ENCODE measurements at places on chromosomes 3 and 15.

GRCh38 chr3:66425032-66425431, 75.8 kb downstream of the LRIG1 start:
- DNase-seq, result no peak

- peak; percentile 64 for DNase-seq
These were observed 53.7 kb downstream of the CCDC54 start for GRCh38 chr3:107430996-107431245.

GRCh38 chr3:119967353-119968006, 126.8 kb downstream of the GSK3B start:
- DNase-seq, result no peak

- DNase-seq, result no peak
These were observed 298.0 kb upstream of the RBMS3 start for GRCh38 chr3:28982906-28983305.

DNA sequence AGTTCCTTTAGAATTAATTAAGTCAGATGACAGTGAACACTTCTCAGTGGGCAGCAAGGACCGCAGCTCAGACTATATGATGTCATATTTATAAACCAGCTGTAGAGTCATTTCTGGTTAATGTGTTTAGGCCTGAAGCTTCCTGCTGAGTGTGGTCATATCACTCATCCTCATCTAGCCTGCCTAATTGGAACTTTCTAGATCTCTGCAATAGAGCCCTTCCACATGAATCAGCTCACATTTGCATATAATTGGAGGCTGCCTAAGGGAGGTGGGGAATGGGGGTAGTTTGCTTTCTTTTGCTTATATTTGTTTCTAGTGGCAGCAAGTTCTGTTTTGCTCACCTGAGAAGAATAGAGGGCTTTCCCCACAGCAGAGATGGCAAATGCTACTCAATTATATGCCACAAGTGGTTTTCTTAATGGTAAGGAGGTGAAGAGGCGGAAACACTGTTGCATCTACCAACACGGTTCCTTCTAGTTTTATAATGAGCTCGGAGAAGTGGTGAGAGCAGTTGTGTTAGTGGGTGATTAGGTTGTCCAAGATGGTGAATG, 148.1 kb downstream of the KLHL25 start:
- no peak for DNase-seq

DNA sequence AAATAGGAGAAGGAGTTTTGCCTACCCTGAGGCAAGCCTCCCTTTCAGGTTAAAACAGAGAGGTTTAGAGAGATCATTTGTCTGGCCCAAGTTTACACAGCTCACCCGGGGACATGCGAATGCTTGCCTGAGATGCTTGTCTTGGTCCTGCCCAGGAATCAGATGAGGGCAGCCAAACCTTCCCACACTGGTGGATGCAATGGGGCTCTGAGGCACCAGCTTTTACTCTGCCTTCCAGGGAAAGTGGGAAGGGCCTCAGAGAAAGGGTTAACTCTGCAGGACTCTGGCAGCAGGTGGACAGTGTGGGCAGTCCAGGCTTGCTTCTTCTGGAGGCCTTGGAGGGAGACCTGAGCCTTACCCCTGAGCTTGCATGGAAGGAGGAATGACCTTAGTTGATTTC, 90.0 kb downstream of the LRRK1 start:
- DNase-seq, result no peak

- DNase-seq, result no peak
These were observed 9.3 kb downstream of the DUOX1 start for GRCh38 chr15:45138814-45139765.

DNA sequence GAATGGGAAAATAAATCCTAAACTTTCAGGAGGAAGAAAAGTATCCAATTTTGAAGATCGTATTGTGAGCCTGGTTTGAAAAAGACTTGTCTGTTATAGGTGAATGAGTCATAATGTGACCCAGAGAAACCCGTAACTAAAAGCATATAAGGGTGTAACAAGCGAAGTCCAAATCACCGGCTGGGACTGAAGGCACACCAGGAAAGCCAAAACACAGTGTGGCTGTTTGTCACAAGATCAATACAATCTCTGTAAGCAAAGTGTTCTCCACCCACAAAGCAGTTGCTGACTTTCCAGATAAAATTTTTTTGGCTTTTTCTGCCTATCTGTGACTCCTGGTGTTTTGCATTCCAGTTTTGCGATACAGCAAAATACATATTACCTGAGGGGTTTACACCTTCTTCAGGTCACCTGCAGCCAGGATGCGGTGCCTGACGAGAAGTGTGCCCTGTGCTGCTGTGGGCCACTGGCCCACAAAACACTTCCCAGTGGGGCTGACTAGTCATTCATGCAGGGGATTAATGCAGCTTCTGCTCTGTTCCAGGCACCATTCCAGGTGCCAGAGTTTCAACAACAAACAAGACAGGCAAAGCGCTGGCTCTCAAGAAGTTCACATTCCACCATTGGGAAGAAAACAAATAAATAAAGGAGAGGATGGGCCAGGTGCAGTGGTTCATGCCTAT, 14.4 kb downstream of the HES1 start:
- no peak for DNase-seq

DNA sequence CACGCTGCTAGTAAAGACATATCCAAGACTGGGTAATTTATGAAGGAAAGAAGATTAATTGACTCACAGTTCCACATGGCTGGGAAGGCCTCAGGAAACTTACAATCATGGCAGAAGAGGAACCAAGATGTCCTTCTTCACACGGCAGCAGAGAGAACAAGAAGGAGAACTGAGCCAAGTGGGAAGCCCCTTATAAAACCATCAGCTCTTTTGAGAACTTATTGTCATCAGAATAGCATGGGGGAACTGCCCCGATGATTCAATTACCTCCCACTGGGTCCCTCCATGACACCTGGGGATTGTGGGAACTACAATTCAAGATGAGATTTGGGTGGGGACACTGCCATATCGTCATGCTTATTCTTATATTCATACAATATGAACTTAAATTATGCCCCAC, 49.0 kb downstream of the DUT start:
- DNase-seq, result no peak

- no peak for DNase-seq
These were observed 9.9 kb downstream of the P3H2 start for GRCh38 chr3:190110826-190111225.

DNA sequence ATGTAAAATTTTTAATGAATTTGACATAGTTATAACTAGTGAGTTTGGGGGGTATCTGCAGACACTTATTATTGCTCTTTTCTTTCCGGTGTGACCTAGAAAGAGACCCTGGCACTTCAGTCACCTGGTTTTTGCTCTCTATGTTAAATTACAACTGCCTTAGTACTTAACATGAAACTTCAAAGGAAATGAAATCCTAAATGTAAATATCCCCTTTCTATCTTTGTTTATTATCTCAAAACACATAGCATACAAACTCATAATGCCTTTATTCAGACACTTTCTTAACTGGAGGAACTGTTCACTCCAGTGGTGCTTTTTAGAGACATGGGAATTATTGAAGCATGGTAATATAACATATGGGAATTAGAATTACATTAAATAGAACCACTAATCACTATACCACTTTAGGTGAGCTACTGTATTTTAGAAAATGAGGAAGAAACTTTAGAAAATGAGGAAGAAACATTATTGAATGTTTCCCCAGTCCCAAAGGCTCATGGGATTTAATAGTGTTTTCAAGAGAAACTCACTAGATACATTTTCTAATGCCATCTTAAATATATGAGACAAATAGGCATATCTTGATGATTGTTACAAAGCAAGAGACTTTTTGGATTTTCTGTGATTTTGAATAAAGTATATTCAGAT, 119.5 kb upstream of the MLF1 start:
- DNase-seq, result peak; percentile 41

DNA sequence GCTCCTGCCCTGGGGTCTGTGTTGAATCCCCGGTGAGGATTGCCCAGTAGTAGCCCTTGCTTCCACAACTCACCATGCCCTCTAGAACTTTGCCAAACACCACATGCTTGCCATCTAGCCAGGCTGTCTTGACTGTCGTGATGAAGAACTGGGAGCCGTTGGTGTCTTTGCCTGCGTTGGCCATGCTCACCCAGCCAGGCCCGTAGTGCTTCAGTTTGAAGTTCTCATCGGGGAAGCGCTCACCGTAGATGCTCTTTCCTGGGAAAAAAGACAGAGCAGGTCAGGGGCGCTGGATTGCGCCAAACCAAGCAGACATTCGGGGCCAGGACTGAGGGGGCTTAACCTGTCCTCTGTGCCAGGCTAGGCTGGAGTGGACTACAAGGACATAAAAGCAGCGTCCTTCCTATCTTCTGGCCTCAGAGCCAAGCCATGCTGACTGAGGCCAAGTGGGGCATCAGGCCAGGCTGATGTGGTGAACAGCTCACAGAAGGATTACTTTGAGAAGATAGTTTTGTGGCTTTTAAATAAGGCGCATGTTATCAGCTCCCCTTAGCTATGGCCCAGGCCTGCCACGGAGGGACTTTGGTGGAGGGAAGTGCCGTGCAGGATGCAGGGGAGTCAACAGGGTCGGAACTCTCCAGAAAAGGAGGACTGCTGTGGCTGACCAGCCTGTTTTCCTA, 5.3 kb downstream of the SNX22 start:
- DNase-seq, result no peak

DNA sequence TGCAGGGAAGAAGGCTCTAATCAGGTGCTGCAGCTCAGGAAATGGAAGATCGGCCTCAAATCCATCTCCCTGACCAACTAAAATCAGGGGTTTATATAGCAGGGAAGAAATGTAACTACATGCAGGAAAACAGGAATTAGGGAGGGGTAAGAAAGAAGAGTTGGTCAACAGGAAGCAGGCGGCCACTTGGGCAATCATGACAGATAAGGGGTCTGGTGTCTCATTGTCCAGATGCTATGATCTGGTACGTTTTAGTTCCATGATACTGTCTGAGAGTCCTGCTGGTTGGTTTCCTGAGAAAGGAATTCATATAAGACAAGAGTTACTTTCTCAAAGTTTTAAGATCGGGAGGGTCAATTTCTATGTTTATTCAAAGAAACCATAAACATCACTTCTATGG, 24.2 kb downstream of the KATNBL1 start:
- DNase-seq, result no peak

DNA sequence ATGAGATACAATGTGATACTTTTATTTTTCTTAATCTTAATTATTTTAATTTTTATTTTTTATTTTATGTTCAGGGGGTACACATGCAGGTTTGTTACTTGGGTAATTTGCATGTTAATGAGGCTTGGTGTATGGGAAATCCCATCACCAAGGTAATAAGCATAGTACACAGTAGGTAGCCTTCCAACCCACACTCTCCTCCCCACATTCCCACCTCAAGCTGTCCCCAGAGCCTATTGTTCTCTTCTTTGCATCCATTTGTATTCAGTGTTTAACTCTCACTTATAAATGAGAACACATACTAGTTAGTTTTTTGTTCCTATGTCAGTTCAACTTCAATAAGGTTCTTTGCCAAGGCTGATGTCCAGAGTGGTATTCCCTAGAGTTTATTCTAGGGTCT, 1375.4 kb downstream of the NSUN3 start:
- DNase-seq, result no peak

DNA sequence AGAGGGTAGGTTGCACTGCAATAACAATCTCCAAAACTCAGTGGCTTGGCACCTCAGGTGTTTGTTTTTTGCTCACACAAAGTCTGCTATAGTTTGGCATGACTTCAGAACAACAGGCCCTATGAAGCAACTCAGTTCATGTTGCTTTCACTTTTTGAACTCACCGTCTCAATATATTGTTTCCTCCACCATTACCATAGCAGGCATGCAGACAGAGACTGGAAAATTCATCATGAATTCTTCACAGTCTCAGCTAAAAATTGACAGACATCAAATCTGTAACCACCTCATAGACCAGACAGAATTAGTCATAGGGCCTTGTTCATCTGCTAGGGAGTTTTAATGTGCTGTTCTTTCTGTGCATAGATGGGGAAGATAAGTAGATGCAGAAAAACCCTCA, 161.4 kb upstream of the POU1F1 start:
- peak; percentile 7 for DNase-seq

DNA sequence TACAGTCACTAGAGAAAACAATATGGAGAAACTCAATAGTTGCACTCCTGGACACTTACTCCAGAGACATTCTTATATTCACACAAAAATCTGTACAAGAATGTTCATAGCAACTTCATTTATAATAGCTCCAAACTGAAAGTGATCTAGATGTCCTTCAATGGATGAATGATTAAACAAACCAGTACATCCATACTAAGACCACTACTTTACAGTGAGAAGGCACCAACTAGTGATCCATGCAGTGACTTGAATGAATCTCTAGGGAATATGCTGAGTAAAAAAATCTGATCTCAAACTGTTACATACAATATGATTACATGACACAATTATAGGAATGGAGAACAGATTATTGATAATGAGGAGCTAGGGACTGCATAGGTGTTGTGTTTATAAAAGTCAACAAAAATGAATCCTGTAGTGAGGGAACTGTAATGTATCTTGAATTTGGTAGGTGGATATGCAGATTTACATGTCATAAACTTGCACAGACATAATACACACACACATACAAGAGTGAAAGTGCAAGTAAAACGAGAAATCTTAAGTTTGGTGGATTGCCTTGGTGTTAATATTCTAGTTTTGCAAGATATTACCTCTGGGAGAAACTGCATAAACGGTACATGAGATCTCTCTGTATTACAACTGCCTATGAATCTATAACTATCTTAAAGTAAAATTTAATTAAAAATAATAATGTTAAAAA, 85.7 kb downstream of the SPATA16 start:
- peak; percentile 42 for DNase-seq

- no peak for DNase-seq
These were observed 13.1 kb downstream of the SLC6A6 start for GRCh38 chr3:14415501-14415900.
